ENCODE measurements at places on chromosomes 12 and 14.

- DNase-seq: no peak
Measured at GRCh38 chr12:43112101-43112920, 439.7 kb downstream of the ADAMTS20 start.

GRCh38 chr12:42574851-42575266 lies 14.7 kb downstream of the PRICKLE1 start:
- no peak for DNase-seq

DNA sequence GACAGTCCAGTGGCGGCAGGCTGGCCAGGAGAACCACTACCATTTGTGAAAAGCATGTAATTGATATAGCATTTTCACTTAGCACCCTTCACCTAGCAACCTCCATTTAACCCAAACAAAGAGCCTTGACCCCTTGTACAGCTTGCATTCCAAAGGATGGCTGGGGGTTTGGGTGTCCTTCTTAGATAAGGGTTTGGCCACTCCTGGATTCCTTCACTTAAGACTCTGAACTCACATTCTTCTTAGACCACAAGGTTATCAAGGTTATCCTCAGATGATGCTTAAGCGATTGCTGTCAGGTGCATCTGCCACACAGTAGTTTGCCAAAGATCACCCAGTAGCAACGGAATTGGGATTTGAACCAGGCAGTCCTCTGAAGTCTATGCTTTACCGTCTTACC lies 102.8 kb downstream of the ZNF664 start:
- DNase-seq: no peak

- no peak for DNase-seq
Measured at GRCh38 chr14:68774771-68775613, 17.9 kb downstream of the ZFP36L1 start.

DNA sequence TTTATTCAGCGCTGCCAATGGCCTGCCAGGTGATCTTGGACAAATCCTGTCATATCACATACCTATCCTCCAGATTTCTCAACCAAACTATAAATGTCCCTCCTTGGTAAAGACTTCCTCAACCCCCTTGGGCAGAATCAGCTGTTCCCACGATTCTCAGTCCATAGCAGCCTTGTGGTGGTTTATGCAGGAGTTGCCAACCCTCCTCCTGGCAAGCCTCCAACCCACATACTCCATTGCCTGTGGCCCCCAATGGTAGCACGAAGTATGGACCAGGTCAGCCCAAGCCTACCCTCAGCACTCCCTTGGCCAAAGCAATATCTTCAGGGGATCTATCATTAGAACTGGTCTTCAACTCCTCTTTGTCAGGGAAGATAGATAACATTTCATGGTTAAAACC lies 27.0 kb downstream of the FBLN5 start:
- DNase-seq: no peak

GRCh38 chr14:35222872-35223466 lies 69.2 kb upstream of the PSMA6 start:
- no peak for DNase-seq

DNA sequence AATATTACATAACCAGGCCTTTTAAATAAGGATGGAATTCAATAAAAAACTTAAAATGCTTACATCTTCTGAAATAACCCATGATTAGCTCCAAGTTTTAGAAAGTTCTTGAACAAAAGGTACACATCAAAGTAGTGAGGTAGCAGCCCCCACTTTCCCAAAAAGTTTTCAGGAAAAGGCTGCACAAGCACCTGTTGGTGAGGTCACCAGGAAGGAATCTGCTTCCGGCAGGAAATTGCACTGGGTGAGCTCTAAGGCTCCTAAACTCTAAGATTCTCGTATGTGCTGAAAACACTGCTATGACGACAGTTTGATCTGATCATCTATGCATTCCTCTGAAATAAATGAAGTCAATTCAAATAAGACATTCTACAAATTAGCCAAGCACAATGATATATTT lies 34.3 kb upstream of the TTC7B start:
- DNase-seq: no peak

DNA sequence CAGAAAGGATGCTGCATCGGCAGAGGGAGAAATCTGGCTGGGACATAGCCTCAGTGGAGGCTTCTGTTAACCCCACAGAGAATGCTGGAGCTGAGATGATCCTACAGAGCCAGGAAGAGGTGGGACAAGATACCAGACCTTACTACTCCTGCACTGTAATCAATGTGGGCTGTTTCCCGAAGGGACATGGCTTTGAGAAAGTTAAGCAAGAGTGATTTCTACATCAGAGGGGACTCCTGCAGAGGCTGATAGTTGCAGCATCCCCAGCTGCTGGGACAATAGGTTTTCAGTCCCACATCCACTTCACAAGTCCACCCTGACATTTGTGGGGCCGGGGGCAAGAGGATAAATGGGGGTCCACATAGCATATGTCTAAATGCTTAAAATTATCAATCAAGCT lies 22.5 kb upstream of the CMKLR1 start:
- DNase-seq: no peak

- no peak for DNase-seq
Measured at GRCh38 chr12:27549801-27550652, 26.0 kb downstream of the PPFIBP1 start.

Data from activated CD4-positive, alpha-beta T cell treated with anti-CD3 and anti-CD28 coated beads, Interleukin-2, amount 50 U/mL, for 4 hours (primary cell).